ENCODE measurements at places on chromosomes 6 and 20. TPM values are rescaled to one million over a fixed set of nuclear protein-coding genes. Genes with fewer than 3 reads are reported as not detected.

The OGFRL1 gene
- total RNA-seq: 4.7 TPM

The FRK gene
- total RNA-seq: 1.3 TPM

The MRAP2 gene
- total RNA-seq: 1.7 TPM

The MCM3 gene
- 78.1 TPM for total RNA-seq

The CALHM4 gene
- not detected for total RNA-seq

The TSHZ2 gene
- total RNA-seq: not detected

The MARCKS gene
- total RNA-seq: 19.7 TPM

The SYTL3 gene
- 1.5 TPM for total RNA-seq

The GCM1 gene
- total RNA-seq: not detected

The COL10A1 gene
- total RNA-seq: not detected

The PTCHD4 gene
- 0.07 TPM for total RNA-seq

The TFAP2D gene
- total RNA-seq: not detected

The TREM2 gene
- total RNA-seq: not detected

The WFDC6 gene
- not detected for total RNA-seq

The FERMT1 gene
- total RNA-seq: 15.8 TPM

The FLRT3 gene
- total RNA-seq: 2.2 TPM

The KCNQ2 gene
- 0.21 TPM for total RNA-seq

The HNF4A gene
- 15.1 TPM for total RNA-seq

The BHLHE23 gene
- not detected for total RNA-seq

The ALDH5A1 gene
- 7.3 TPM for total RNA-seq

The PI3 gene
- total RNA-seq: 2.2 TPM

The ABT1 gene
- 13.1 TPM for total RNA-seq

The KCNG1 gene
- total RNA-seq: 25.0 TPM

The ZSWIM3 gene
- 1.8 TPM for total RNA-seq

The ACSS1 gene
- 15.7 TPM for total RNA-seq

The RSPH9 gene
- 0.34 TPM for total RNA-seq

The PTPRT gene
- total RNA-seq: not detected

The FANCE gene
- 3.6 TPM for total RNA-seq

The RIPPLY2 gene
- not detected for total RNA-seq

The IYD gene
- not detected for total RNA-seq

The FAM162B gene
- not detected for total RNA-seq

The QRSL1 gene
- total RNA-seq: 7.9 TPM

The LGSN gene
- 2.7 TPM for total RNA-seq

The SYNE1 gene
- 23.8 TPM for total RNA-seq

The CCN5 gene
- 27.5 TPM for total RNA-seq

The RAET1G gene
- 6.8 TPM for total RNA-seq

The BPIFB4 gene
- total RNA-seq: not detected

The RIN2 gene
- 22.7 TPM for total RNA-seq

The PKIB gene
- 0.53 TPM for total RNA-seq

The AGER gene
- total RNA-seq: 1.3 TPM

The CDC25B gene
- total RNA-seq: 203 TPM

The NMBR gene
- not detected for total RNA-seq

The TRIM40 gene
- not detected for total RNA-seq

The NELFCD gene
- total RNA-seq: 47.3 TPM

The GMPR gene
- 6.0 TPM for total RNA-seq

The RSPO4 gene
- total RNA-seq: not detected

The OR2H1 gene
- not detected for total RNA-seq

The TRIM31 gene
- 1.3 TPM for total RNA-seq

The SLC32A1 gene
- total RNA-seq: not detected

The EBF4 gene
- total RNA-seq: 3.9 TPM

The THBD gene
- 94.3 TPM for total RNA-seq

The HLA-DRB1 gene
- not detected for total RNA-seq
